ENCODE measurements at places on chromosomes 7 and 10. TPM values are rescaled to one million over a fixed set of nuclear protein-coding genes. Genes with fewer than 3 reads are reported as not detected.

GRCh38 chr10:58570307-58570723 lies 57.6 kb downstream of the BICC1 start:
- no peaks in the 10 kb centered on the region for H3K4me1 ChIP-seq
- no peak for DNase-seq
- no peak overlapping the region for H3K27ac ChIP-seq
- H3K4me3 ChIP-seq = no peak overlapping the region
- no peaks in the 10 kb centered on the region for H3K36me3 ChIP-seq

DNA sequence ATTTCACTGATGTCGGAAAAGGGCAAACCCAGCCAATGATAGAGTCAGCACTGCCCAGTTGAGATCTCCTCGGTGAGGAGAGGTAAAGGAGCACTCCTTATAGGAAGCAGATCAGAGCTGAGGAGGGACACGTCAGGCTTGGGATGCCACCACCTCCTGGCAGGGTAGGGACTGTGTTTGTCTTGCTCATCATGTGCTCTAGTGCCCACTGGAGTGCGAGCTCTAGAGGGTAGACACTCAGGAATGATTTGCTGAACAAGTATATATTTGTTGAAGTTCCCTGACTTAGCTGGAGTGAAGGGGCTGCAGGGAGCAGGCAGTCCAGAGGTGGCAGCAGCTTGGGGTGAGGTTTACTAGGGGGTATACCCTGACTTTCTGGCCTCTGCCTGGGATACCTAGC lies 146.5 kb downstream of the NOC3L start:
- H3K4me3 ChIP-seq = no peak overlapping the region
- H3K27ac ChIP-seq = no peak overlapping the region
- H3K4me1 ChIP-seq = no peaks in the 10 kb centered on the region
- H3K36me3 ChIP-seq = no peaks in the 10 kb centered on the region

DNA sequence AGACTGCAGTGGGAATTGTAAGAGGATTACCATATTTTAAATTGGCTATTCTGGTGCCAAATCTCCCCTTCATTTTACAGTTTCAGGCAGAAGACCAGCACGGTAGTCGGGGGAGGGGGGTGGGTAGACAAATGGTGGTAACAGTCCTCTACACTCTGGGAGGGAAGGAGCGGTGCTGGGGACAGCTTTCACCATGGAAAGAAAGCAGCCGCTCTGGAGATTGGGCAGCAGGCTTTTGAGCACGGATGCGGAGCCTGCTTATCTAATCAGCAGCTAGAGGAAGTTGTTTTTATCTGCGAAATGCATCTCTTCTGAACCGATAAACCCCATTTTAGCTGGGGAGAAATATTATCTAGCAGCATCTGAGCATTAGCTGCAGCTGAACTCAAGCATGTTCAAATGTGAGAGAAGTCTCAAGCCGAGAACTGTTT lies 28.7 kb downstream of the IKZF1 start:
- peaks cover 94% of the 10 kb centered on the region for H3K4me1 ChIP-seq
- H3K36me3 ChIP-seq = peaks cover 6% of the 10 kb centered on the region
- no peaks in the 10 kb centered on the region for H3K27me3 ChIP-seq
- peak overlapping the region; percentile 92 for H3K27ac ChIP-seq

DNA sequence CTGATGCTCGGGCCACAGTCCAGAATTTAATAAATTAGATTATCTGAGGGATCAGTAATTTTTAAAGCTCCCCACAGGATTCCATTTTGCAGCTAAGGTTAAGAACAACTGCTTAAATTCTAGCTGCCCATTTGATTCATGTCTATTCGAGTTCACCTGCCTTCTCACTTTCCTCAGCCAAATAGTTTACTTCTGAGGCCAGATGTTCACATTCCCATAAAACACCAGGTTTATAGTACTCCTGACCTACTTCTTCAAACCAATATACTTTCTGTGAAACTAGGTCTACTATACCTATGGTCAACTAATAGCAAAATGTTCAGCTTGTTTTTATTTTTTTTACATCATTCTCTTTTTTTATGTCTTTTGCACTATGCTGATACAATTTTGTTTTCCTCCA lies 86.3 kb downstream of the GPR158 start:
- H3K4me3 ChIP-seq = no peak overlapping the region
- H3K27ac ChIP-seq = no peak overlapping the region
- H3K36me3 ChIP-seq = no peaks in the 10 kb centered on the region
- H3K27me3 ChIP-seq = no peaks in the 10 kb centered on the region

GRCh38 chr10:92180399-92180798 lies 110.5 kb downstream of the CPEB3 start:
- H3K36me3 ChIP-seq = peaks cover 60% of the 10 kb centered on the region
- no peak overlapping the region for H3K4me3 ChIP-seq
- H3K27ac ChIP-seq = no peak overlapping the region
- DNase-seq = no peak

SH2D4B gene
- 0.11 TPM for total RNA-seq

MYO1G gene
- total RNA-seq = 62.1 TPM

ZC3HAV1L gene
- 12.0 TPM for total RNA-seq

SPDYE16 gene
- 0.82 TPM for total RNA-seq

All from spleen (tissue), 13 donors.